Natural killer cell (primary cell): ENCODE measurements at places on chromosomes 1 and 21. TPM values are rescaled to one million over a fixed set of nuclear protein-coding genes. Genes with fewer than 3 reads are reported as not detected.

GRCh38 chr1:163928651-163929050 lies 606.9 kb downstream of the NUF2 start:
- DNase-seq: no peak
- peak overlapping the region; percentile 64 for H3K27ac ChIP-seq
- no peaks in the 10 kb centered on the region for H3K36me3 ChIP-seq
- H3K4me1 ChIP-seq: peaks cover under 1% of the 10 kb centered on the region
- H3K27me3 ChIP-seq: no peaks in the 10 kb centered on the region
- no peak overlapping the region for H3K4me3 ChIP-seq

The C1orf226 gene
- 0.09 TPM for total RNA-seq

DNA sequence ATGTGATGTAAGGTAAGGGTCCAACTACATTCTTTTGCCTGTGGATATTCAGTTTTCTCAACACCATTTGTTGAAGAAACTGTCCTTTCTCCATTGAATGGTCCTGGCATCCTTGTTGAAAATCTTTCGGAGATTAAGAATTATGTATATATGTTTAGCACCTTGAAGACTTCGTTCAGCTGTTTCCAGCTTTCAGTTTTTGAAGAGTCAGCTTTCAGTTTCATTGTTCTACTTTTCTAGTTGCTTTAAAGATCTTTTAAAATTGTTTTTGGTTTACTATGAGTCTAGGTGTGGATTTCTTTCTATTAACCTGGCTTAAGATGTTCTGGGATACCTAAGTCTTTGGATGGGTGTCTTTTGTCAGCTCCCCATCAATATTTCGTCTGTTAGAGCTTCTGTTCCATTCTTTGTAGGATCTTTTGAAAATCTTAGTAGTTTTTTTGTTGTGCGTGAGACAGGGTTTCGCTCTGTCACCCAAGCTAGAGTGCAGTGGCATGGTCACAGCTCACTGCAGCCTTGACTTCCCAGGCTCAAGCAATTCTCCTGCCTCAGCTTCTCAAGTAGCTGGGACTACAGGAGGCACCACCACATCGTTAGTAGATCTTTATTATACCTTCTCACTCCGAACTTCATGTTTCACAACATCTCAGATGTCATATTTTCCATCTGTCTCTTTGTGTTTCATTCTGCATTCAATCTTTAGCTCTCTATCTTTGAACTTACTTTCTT lies 353.5 kb upstream of the B3GALT2 start:
- H3K4me3 ChIP-seq: peak overlapping the region; percentile 27
- no peak for DNase-seq
- no peaks in the 10 kb centered on the region for H3K27me3 ChIP-seq
- H3K4me1 ChIP-seq: peaks cover 9% of the 10 kb centered on the region
- H3K27ac ChIP-seq: peak overlapping the region; percentile 79
- H3K36me3 ChIP-seq: no peaks in the 10 kb centered on the region

DNA sequence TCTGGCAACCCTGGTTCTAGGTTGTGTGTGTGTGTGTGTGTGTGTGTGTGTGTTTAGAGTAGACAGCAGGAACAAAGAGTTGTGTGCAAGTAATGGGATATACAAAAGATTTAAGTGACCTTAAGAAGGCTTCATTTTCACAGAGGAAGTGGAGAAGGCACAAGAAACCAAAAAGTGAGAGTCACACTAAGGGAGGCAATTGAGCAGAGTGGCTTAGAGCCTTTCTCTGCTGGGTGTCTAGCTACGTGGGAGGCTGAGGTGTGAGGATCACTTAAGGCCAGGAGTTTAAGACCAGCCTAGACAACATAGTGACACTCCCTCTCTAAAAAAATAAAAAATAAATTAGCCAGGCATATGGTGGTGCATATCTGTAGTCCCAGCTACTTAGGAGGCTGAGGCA lies 44.4 kb upstream of the HAO2 start:
- H3K27me3 ChIP-seq: no peaks in the 10 kb centered on the region
- H3K4me3 ChIP-seq: no peak overlapping the region
- H3K4me1 ChIP-seq: peaks cover 12% of the 10 kb centered on the region
- no peaks in the 10 kb centered on the region for H3K36me3 ChIP-seq
- no peak for DNase-seq
- no peak overlapping the region for H3K27ac ChIP-seq

DNA sequence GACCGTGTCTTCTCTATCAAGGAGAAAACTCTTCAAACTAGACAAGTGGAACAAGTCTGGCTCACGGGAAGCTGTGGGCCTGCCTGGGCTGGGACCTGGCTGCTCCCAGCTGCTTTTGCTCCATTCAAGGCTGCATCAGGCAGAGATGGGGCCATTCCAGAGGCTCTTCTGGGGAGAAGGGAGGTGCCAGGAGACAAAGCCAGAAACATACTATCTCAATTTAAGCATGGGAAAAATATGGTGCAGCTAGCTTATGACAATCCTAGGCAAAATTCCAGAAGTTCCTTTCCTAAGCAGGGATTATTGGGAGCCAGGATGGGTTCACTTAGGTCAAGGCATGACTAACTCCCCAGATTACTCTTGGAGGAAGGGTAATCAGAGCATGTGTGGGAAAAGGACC lies 90.8 kb upstream of the SLC2A1 start:
- no peaks in the 10 kb centered on the region for H3K4me1 ChIP-seq
- H3K4me3 ChIP-seq: no peak overlapping the region
- H3K27ac ChIP-seq: no peak overlapping the region
- H3K36me3 ChIP-seq: no peaks in the 10 kb centered on the region
- H3K27me3 ChIP-seq: no peaks in the 10 kb centered on the region
- DNase-seq: no peak

GRCh38 chr1:80154176-80154575 lies 1147.6 kb upstream of the ADGRL4 start:
- DNase-seq: no peak
- H3K4me3 ChIP-seq: no peak overlapping the region
- H3K27me3 ChIP-seq: no peaks in the 10 kb centered on the region
- H3K36me3 ChIP-seq: no peaks in the 10 kb centered on the region

GRCh38 chr1:54016343-54017282 lies 1.4 kb downstream of the LDLRAD1 start:
- H3K4me3 ChIP-seq: no peak overlapping the region
- no peaks in the 10 kb centered on the region for H3K36me3 ChIP-seq
- H3K27ac ChIP-seq: no peak overlapping the region
- H3K4me1 ChIP-seq: no peaks in the 10 kb centered on the region

The HNRNPU gene
- total RNA-seq: 603 TPM

GRCh38 chr1:162928141-162928540 lies 67.2 kb upstream of the CCDC190 start:
- H3K4me1 ChIP-seq: no peaks in the 10 kb centered on the region
- H3K36me3 ChIP-seq: no peaks in the 10 kb centered on the region
- H3K27ac ChIP-seq: no peak overlapping the region
- DNase-seq: no peak

DNA sequence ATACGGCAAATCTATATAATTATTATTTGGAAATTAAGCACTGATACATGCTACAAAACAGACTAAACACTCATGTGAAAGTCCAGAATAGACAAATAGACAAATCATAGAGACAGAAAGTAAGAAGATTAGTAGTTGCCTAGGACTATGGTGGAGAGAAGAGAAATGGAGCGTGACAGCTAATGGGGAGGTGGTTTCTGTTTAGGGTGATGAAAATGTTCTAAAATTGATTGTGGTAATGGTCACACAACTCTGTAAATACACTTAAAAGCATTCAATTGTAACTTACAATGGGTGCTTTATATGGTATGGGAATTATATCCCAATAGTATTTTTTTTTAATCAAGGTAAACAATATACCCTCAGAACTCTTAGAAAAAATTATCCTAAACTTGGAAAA lies 20.4 kb upstream of the ITLN2 start:
- H3K27ac ChIP-seq: no peak overlapping the region
- H3K36me3 ChIP-seq: no peaks in the 10 kb centered on the region
- DNase-seq: no peak
- H3K27me3 ChIP-seq: no peaks in the 10 kb centered on the region

- H3K4me1 ChIP-seq: no peaks in the 10 kb centered on the region
- no peak overlapping the region for H3K27ac ChIP-seq
- no peaks in the 10 kb centered on the region for H3K27me3 ChIP-seq
Measured at GRCh38 chr1:64172458-64172983, 30.9 kb upstream of the UBE2U start.

The FOXO6 gene
- total RNA-seq: 1.2 TPM

DNA sequence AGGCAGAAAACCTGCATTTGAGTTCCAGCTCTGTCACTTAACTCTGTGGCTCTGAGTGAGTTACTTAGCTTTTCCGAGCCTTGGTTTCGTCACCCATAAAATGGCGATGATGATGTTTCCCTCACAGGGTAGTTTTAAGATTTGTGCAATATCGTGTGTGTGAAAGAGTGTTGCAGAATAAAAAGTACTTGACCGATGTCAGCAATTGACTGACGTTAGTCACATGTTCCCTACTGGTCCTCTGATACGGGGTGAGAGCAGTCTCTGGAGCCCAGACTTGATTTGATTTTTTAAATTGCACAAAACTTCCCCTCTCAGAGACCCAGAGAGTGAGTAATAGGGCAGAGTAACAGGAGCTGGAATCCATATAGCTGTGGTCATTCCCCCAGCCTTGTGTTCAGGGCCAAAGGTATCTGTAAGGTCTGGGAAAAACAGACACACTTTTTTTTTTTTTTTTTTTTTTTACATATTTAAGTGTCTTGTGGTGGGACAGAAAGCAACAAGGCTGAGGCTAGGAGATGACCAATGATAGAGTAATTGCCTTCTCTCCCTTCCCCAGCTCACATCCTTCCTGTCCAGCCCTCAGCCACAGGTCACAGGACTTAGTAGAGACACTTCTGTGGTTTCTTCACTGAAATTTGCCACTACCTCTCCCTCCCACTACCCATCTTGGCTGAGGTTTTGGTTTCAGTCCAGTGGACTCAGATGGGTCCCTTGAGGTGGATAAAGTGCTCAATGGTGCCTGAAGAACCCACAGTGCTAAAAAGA lies 2.0 kb downstream of the FCER1G start:
- peaks cover 34% of the 10 kb centered on the region for H3K4me1 ChIP-seq
- peak overlapping the region; percentile 76 for H3K4me3 ChIP-seq
- H3K27ac ChIP-seq: peak overlapping the region; percentile 86
- no peaks in the 10 kb centered on the region for H3K27me3 ChIP-seq
- DNase-seq: peak; percentile 53

DNA sequence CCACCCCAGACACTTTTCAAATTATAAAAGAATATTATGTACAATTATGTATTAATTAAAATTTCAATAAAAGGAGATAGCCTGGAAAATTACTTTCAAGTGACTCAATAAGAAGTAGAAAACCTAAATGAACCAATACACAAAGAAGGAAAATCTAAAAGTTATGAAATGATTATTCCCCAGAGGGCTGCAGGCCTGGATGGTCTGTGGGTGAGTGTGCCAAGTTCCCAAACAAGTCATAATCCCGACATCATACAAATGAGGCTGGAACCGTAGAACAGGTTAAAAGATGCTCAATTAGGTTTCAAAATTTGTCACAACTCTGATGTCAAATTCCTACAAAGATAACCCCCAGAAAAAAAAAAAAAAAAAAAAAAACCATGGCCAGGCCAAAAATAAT lies 12.7 kb downstream of the SPATC1L start:
- no peak overlapping the region for H3K27ac ChIP-seq
- no peaks in the 10 kb centered on the region for H3K36me3 ChIP-seq
- no peak for DNase-seq

- H3K27ac ChIP-seq: no peak overlapping the region
- no peak overlapping the region for H3K4me3 ChIP-seq
- no peak for DNase-seq
- no peaks in the 10 kb centered on the region for H3K27me3 ChIP-seq
Measured at GRCh38 chr1:183319051-183319450, 99.1 kb downstream of the NMNAT2 start.

The LBR gene
- 161 TPM for total RNA-seq

GRCh38 chr1:200115532-200115931 lies 88.0 kb downstream of the NR5A2 start:
- no peak overlapping the region for H3K27ac ChIP-seq
- no peaks in the 10 kb centered on the region for H3K36me3 ChIP-seq
- DNase-seq: no peak
- H3K27me3 ChIP-seq: no peaks in the 10 kb centered on the region

- H3K36me3 ChIP-seq: no peaks in the 10 kb centered on the region
- H3K4me1 ChIP-seq: no peaks in the 10 kb centered on the region
- no peaks in the 10 kb centered on the region for H3K27me3 ChIP-seq
Measured at GRCh38 chr1:156942576-156942975, 22.1 kb downstream of the LRRC71 start.

The SFT2D2 gene
- 91.8 TPM for total RNA-seq

- peaks cover 2% of the 10 kb centered on the region for H3K27me3 ChIP-seq
- DNase-seq: no peak
- no peaks in the 10 kb centered on the region for H3K4me1 ChIP-seq
- H3K36me3 ChIP-seq: no peaks in the 10 kb centered on the region
- H3K27ac ChIP-seq: no peak overlapping the region
- no peak overlapping the region for H3K4me3 ChIP-seq
Measured at GRCh38 chr1:47934243-47934805, 62.9 kb downstream of the TRABD2B start.

DNA sequence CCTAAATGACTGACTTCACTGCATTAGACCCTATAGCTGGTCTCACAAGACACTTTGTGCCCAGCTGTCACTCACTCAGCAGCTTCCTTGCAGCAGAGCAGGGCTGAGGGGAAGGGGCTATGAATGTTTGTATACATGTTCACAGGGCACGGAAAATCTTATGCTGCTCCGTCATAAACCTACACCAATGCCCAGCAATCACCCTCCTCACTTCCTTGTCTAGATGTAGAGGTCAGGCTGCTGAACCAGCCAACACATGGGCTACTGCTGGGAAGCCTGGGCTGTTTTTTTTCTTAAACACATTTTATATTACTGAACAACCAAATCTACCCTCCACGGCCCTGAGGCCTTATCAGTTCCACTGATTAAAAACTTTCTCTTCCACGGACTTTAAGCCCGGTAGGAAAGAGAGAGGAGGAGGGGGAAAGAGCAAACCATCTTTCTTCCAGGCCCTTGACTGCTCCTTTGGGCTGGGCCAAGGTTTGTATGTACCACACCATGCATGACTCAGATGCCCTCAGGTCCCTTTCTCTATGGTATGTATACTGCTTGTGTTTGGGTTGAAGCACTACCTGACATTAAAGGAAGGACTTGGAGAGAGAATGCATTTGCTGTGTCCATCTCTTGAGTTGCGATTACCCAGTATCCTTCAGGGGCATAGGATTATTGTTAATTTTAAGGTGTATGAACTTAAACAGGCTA lies 12.7 kb downstream of the MTFR1L start:
- H3K36me3 ChIP-seq: peaks cover 61% of the 10 kb centered on the region
- DNase-seq: no peak
- no peaks in the 10 kb centered on the region for H3K27me3 ChIP-seq

The HTR6 gene
- 0.18 TPM for total RNA-seq

DNA sequence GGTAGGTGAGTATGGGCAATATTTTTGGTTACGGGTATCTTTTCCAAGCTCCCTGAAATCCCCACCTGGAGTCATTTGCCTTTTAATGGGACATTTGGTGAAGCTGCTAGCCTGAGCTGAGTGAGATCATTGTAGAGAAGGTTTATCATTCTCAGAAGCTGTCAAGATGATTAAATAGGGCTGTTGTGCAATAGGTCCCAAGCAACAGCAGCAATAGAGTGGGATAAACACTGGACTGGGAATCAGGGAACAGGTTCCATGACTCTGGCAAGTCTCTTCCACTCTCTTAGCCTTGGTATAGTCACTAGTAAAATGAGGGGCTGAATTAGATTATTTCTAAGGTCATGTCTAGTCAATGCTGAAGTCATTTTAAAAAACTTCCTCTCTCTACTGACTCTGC lies 30.3 kb upstream of the FAM78B start:
- H3K4me1 ChIP-seq: no peaks in the 10 kb centered on the region
- no peaks in the 10 kb centered on the region for H3K27me3 ChIP-seq
- H3K4me3 ChIP-seq: no peak overlapping the region
